ENCODE measurements at places on chromosomes 6 and 20.
A peak's percentile ranks its signal among the peaks of the same experiment; 100 is the strongest.

- peak; percentile 31 for DNase-seq
These were observed 730 bp downstream of the PARD6B start for GRCh38 chr20:50731930-50732690.

GRCh38 chr6:161374971-161375873, 101.4 kb upstream of the AGPAT4 start:
- DNase-seq: no peak

GRCh38 chr6:127276331-127276730, 9.7 kb downstream of the RNF146 start:
- no peak for DNase-seq

DNA sequence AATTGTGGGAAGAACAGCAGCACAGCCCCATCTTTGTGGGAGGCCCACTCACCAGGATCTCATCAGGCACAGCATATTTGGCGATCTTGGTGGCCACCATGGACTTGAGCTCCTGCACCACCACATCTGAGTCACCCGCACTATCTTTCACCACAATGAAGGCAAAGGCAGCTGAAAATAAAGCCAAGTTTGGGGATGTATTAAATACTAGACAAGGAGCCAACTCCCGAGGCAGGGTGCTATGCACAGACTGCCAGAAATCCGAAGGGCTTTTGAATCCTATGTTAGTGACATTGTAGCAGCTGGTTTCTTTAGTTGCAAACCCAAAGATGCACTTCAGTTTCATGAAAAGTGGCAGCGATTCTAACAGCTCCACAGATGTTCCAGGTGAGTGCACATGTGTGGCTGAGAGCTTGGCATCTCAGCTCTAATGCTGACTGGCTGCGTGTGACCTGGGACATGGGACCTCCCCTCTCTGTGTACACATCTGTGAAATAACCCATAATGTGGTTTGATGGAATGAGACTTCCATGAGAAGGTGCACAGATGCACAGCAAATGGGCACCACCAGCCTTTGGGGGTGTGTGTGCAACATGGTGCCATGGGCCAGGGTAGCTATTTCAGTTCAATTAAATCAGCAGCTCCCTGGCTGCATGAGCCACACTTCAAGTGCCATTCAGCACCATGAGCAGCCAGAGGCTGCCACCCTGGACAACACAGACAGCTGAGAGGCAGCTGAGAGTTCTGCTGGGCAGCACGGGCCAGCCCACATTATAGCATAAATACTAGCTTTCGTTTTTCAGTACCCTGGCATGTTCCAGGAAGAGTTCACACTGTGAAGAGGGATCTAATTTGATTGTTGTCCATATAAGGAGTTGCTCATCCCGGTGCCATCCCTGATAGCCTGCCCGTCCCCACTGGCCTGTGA, 16.9 kb upstream of the APMAP start:
- no peak for DNase-seq

DNA sequence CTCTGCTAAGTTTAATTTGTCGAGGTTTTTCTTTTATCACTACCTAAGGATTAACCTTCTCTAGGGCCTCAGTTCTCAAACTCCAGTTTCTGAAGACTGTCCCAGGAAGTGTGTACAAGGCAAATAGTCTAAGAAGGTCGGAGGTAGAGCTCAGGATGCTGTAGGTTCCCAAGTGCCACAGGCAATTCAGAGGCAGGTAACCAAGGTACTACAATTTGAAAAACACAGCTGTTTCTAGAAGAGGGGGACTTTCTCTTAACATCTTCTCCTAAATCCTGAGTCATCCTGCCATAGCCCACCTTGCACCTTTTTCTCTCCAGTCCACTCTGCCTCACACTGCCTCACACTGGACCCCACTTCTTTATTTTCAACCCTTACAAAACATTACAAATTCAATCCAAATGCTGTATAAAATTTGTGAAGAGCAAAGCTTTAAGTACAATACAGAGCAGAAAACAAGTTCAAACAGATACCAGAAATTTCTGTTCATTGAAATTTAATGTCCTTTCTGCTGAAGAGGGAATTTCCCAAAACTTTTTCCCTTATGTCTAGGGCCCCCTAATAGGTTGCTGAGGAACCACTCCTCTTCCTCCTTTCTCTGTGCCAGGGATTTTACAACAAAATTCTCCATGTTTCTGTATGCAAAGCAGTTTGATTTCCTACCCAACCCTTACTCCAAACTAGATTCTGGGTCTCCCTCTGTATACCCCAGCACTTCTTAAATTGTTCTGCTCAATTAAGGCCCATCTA, 43.0 kb downstream of the FRK start:
- no peak for DNase-seq

DNA sequence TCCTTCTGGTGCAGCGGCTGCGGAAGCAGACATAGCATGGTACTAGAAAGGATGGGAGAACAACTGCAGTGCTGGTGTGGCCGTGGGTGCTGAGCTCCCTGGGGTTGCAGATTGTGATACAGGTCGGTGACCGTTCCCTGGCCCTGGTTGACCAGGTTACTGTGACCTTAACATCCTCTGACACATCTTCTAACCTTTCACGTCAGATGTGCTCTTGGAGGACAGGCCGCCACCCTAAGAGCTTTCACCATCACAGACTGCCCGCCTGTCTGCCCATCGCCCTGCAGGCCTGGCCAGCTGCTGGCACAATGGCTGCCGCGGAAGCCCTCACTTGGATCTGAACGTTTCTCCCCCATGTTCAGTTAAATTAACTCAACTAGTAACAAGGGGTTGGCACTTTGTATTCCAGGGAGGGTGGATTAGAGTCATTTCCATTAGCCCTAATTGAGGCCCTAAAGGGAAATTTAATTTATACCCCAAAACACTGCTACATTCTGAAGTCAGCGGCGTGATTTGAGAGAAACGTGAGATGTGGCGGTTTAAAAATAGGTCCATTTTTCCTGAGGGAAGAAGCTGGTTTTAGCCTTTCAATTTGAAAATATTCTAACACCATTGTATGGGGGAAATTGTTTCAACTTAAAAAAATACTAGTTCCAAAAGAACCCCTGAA, 443.9 kb upstream of the CDH4 start:
- no peak for DNase-seq

GRCh38 chr20:34061695-34062094, 50.3 kb downstream of the EIF2S2 start:
- DNase-seq: no peak

GRCh38 chr6:123091896-123092271, 95.8 kb downstream of the CLVS2 start:
- DNase-seq: no peak

- no peak for DNase-seq
These were observed 67.4 kb upstream of the LOC128125822 start for GRCh38 chr6:63504777-63505384.

GRCh38 chr6:39335780-39336545, 13.5 kb upstream of the KCNK16 start:
- DNase-seq: peak; percentile 62

DNA sequence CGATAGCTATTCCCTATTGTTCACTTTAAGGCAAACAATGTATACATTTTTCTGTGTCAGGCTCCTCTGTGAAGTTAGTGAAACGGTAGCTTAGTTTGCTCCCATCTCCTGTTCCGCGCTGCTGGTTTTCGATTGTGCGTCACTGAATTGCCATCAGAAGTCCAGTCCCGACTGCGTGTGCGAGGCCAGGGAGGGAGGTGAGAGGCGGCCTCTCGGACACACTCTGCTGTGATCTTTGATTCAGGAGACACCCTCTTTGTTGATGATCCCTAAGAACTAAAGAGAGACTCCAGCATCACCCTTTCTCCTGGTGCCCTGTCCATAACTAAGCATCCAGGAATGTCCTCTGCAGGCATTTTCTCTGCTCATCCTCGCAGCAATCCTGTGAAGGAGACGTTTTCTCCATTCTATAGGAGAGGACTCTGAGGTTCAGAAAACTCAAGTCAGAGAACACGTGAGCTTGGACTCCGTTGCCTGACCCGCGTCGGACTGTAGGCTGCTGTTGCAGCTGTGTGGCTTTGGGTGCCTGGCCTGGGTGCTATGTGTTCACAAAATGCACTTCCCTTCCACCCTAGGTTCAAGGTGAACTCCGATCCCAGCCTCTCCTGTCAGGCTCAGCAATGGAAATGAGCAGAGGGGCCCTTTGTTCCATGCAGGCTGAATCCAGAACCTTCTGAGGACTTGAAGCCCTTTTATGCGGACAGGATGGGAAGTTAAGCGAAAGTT, 24.1 kb upstream of the UNC93A start:
- no peak for DNase-seq

- no peak for DNase-seq
These were observed 3.9 kb downstream of the CDH22 start for GRCh38 chr20:46304361-46304760.

DNA sequence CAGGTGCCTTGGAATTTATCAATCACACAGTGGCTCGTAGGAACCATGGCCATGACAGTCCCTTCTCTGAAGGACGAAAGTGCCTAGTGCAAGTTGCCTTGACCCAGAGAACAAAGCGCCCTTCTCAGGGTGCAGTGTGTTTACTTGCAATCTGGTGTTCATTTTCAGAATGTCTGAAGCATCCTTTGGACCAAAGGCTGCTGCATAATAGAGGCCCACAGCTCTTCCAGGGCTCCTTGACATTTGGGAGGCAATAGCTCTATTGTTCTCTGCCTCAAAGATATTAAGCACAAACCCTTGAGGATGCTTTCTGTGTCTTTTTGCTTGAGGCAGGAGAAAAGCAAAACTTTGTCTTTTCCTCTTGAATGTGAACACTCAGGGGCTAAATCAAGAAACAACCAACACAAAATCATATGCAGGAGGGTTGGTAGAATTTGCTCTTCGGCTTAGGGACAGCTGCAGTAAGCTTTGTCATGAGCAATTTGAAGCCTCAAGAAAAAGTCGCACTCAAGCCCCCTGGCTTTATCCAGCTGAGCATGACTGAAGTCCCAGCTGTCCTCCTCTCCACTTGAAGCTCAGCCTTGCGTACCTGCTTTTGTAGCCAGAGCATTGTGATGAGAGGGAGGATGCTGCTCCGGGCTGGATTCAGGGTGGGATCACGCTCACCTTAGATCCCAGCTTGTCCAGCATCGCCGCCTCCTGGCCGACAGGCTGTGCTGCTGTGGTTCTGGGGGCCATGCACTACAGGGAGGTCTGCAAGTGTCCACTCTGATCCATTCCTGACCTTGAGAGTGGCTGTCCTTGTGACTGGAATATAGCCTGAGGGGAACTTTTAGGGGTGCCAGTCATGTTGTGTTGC, 495.4 kb downstream of the CDH26 start:
- DNase-seq: no peak

- DNase-seq: no peak
These were observed 81.1 kb downstream of the STXBP5 start for GRCh38 chr6:147285087-147285855.

GRCh38 chr6:39440039-39440426, 117.5 kb upstream of the KCNK16 start:
- DNase-seq: no peak

GRCh38 chr6:129469070-129469662, 240.8 kb downstream of the ARHGAP18 start:
- DNase-seq: no peak

- DNase-seq: no peak
These were observed 9.2 kb upstream of the C6orf141 start for GRCh38 chr6:49541210-49541724.

DNA sequence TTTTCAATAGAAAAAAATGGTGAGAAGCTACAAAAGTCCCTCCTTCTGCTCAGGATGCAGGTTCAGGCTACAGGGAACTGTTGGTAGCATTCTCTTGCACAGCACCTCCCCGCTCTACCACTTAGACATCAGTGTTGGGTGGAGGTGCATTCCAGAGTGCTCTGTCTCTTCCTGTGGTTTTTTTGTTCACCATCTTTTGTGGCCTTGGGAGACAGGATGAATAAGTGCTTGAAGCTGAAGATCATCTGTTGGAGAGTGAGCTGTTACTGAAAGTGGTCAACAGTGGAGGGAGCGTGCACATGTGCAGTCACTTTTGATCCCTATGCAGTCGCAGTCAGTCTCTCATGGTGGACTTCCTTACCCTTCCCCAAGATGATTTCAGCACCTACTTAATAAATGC, 16.6 kb upstream of the BTBD3 start:
- DNase-seq: no peak

- DNase-seq: no peak
These were observed 214.0 kb downstream of the WDR27 start for GRCh38 chr6:169487579-169488436.

GRCh38 chr6:139186242-139186641, 51.4 kb downstream of the HECA start:
- no peak for DNase-seq

DNA sequence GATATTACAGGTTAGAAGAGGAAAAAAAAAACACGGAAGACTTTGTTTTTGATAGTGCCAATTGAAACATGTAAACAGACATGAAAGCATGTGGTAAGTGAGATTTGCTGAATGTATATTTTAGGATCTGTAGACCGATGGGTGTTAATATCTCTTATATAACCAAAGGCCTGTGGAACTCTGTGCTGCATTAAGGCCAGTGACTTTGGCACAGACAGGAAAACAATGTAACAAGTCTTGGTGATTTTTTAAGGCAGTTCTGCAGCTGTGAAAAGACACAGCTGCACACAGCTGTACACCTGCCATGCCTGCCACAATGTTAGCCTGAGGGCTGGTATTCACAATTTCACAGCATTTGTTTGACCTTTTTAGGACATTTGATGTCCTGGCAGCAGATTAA, 6.1 kb downstream of the SOBP start:
- no peak for DNase-seq

DNA sequence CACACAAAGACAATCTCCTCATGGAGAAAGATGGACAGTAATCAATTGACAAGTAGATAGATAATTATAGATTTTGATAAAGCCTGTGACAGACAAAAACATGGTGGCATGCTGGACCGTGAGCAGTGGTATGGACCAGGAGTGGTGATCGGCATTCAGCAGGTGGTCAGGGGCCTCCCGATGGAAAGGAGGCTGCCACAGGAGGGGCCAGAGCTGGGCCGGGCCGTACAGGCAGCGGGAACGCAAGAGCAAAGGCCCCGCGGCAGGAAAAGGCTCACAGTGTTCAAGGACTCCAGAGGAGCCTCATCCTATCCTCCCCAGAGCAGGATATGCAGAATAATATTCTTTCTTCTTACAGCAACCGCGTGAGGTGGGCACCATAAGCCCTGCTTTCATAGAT, 123.7 kb downstream of the EYA2 start:
- DNase-seq: no peak

GRCh38 chr6:138972226-138972665, 15.8 kb downstream of the REPS1 start:
- DNase-seq: no peak

- DNase-seq: no peak
These were observed 231.8 kb upstream of the QKI start for GRCh38 chr6:163182696-163183095.

- DNase-seq: peak; percentile 4
These were observed 53.5 kb downstream of the TGM2 start for GRCh38 chr20:38111366-38112232.

GRCh38 chr20:23341073-23341472, 9.5 kb upstream of the NXT1 start:
- no peak for DNase-seq

GRCh38 chr6:36955136-36955535, 598 bp downstream of the PI16 start:
- no peak for DNase-seq

- DNase-seq: no peak
These were observed 878.6 kb upstream of the MANEA start for GRCh38 chr6:94698773-94699172.

GRCh38 chr6:146913842-146914488, 290.3 kb upstream of the STXBP5 start:
- no peak for DNase-seq
